ENCODE measurements at places on chromosomes 2 and 18.

- DNase-seq = no peak
Observed at GRCh38 chr2:30631051-30631671, 176.1 kb downstream of the CAPN13 start.

DNA sequence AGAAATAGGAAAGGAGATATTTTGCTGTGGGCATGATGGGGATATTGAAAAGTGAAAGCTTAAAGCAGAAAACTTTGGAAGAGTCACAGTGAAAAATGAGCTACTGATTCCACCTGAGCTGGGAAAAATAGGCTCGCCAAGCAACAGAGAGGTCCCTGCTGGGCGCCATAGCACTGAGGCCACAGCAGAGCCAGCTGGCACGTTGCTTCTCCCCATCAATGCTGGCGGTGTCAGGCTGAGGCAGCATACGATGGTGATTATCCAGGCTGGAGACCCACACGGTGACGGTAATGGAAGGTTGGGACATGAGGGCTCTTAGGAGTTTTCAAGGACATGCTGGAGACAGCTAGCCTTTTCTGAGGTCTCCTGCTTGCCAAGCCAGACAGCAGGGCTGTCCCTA, 25.8 kb upstream of the DTNB start:
- DNase-seq = no peak

- DNase-seq = no peak
Observed at GRCh38 chr18:13511961-13512577, 214.3 kb downstream of the FAM210A start.

- DNase-seq = no peak
Observed at GRCh38 chr18:45751766-45752165, 27.8 kb downstream of the SLC14A1 start.

DNA sequence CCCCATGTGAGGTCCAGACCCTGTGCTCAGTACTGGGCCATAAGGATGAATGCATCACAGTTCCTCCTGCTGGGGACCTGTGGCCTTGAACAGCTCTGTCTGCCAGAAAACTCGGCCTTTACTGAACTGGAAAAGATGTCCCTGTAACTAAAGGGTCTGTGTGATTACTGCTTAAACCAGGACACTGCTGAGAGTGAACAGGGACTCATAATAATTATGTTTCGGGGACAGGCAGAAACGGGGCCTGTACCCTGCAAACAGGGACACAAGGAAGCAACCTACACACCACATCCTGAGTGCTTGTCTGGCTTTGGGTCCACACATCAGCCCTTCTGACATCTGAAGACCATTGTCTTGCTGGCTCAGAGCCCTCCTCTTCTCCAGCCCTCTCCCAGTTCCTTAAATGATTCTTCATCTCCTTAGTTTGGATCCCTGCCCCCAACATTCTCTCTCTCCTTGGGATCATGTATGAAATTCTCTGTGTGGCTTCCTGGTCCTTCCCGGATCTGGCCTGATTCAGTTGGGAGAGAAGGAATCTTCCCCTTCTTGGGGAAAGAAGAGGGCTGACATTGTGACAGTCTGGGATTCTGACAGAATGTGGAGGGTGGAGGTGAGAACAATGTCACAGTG, 248.0 kb downstream of the MYCN start:
- DNase-seq = no peak

All from hippocampal formation (tissue), 2 donors.